ENCODE measurements at places on chromosomes 11 and 22.
A peak's percentile ranks its signal among the peaks of the same experiment; 100 is the strongest.

- DNase-seq, result no peak
These were observed 729 bp downstream of the IL17RA start for GRCh38 chr22:17085277-17086181.

GRCh38 chr11:47289856-47290255 is 19.9 kb downstream of the MADD start:
- DNase-seq, result no peak

DNA sequence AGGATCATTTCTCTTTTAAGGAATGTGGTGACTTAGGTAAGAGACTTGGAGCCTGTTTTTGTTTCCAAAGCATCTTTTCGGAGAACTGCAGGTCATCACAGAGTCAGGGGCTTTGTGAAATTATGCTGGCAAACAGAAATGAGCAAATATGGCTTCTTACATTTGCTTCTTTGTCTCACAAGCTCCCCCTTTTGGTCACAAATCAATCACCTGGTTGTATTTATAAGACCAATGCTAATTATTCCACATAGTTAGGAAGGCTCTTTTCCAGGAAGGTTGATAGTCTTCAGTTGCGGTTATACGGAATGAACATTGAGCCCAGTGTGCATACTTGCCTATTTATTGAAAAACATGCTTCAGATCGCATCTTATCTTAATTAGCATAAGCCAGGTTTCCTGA is 34.6 kb upstream of the CEP126 start:
- no peak for DNase-seq

DNA sequence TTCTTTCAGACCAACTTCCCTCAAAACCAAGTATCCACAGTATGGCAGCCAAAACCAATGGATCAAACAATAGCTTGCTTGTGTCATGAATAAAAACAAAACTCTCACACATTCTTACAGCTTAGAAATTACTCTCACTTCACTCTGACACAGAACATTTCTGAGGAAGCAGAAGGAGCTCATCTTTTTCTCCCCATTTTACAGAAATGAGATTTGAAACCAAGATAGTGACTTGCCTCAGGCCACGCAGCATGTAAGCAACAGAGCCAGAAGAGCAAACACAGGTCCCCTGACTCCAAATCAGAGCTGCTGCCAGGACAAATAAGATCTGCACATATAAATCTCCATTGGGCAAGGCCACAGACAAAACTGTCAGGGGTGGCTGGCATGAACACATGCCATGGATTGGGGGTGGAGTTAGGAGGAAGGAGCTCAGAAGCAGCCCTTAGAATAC is 64.8 kb downstream of the RAB30 start:
- DNase-seq, result no peak

- no peak for DNase-seq
These were observed 39.7 kb downstream of the NECTIN1 start for GRCh38 chr11:119689302-119689701.

DNA sequence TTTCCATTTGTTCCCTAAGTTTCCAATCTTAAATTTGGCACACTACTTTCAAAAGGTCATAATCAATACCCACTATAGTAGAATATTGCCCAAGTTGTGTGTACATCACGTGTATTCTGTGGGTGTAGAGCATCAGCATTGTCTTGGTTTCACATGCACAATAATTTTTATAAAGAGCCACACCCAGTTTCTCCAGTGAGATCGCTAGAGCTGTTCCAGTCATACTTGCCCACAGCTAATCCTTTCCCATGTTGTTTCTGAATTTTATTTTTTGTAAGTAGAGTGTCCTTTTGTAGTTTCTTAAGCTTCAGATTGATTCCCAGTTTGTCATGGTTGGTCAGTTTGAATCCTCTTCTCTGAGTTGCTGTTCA is 13.7 kb downstream of the FAM118B start:
- DNase-seq, result no peak

GRCh38 chr22:27729246-27729645 is 72.3 kb downstream of the MN1 start:
- no peak for DNase-seq

- DNase-seq, result peak; percentile 54
These were observed 15.0 kb downstream of the RHOD start for GRCh38 chr11:67071420-67072284.

DNA sequence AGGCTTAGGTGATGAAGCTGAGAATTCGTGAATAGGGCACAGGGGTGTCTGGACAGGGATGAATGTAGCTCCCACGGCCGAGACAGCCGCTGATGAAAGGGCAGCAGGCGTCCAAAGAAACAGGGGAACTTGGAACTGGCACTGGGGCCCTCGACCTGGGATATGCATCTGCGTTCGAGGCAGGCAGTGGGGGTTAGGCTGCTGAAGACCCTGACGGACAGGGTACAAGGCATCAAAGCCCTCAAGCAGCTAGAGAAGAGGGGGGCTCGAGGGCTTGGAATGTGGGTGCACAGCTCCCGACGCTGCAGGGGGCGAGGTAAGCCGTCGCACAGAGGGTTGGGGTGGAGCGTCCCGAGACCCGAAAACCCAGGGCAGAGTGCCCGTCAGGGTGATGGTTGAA is 6.9 kb upstream of the SYT8 start:
- DNase-seq, result no peak

DNA sequence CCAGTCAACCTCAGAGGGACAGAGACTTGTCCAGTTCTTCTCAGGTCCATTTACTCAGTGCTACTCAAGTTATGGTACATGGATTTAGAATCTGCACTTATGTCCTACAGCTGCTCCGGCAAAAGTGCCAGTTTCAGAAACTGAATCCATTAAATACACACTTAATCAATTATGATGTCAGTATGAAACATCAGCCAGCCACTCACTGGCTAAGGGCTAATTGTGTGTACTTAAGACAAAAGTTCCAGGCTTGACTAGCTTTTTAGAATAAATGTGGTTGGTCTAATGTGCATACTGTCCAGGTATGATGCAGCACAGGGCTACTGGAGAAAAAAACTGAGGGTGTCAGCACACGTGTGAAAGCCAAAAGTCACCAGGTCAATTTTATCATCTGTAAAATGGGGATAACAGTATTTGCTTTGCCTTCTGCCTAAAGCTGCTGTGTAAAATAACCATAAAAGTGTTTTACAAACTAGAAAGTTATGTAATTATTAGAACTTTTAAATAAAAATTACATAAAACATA is 55.4 kb upstream of the CYP2D6 start:
- DNase-seq, result no peak

DNA sequence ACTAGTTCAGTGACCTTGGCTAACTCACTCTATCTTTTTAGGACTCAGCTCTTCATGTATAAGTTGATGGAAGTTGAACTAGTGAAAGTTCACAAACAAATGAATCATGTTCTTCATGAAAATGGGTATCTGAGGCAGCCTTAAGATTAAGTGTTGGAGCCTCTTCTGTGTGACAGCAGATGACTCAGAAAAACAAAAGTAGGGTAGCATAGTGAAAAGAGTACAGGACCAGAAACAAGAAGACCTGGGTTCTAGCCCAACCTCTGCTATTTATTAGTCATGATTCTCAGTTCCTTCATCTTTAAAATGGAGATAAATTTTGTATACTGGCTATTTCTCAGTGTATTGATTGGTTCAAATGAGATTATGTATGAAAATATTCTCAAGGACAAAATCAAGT is 60.2 kb downstream of the USP35 start:
- no peak for DNase-seq

DNA sequence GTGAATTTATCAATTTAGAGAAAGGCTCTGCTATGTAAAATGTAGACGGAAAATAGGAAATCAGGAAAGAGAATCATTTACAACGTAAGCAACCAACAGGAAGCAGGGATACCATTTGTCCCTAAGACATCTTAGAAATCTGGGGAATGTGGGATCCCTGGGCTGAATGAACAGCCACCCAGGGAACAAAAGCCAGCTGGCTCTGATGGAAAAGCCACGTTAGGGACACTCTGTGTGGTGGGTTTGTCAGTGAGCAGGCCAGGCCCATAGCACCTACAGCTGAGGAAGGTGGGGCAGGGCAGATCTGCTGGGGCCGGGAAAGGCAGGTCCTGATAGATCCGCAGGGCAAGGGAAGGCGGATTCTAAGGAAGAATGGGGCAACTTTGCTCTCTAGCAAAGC is 87.1 kb upstream of the CSNK2A3 start:
- DNase-seq, result no peak

GRCh38 chr11:27535103-27535502 is 28.5 kb upstream of the LIN7C start:
- DNase-seq, result no peak

DNA sequence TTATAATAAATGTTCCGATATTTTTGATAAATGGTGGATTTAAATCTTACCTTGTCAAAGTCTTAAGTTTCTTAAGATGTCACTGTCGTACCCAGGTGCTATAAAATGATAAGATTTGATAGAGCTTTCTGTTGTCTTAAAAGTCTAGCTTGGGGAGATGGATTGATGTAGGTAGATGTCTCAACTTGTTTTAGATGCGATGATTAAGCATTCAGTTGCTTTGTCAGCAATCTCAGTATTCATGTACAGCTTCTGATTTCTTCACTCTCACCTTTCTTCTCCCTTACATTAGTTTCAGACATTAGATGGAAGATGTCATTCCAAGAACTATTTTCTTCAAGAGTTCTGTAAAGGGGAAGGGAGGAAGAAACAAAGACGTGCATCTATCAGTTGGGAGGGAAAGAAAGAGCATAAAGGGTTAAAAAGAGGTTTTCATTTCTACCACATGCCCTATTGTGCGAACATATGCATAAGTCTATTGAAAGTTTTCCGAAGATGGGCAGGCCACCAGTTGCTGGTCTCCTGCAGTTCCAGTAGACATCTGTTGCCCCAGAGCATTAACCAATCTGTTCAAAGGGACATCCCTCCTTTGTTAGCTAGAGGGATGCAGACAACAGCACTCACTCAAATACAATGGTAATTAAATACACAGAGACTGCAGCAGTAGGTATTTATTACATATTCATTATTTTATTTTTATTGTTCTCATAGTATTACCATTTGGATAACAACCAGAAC is 38.4 kb downstream of the ZC3H12C start:
- DNase-seq, result no peak

DNA sequence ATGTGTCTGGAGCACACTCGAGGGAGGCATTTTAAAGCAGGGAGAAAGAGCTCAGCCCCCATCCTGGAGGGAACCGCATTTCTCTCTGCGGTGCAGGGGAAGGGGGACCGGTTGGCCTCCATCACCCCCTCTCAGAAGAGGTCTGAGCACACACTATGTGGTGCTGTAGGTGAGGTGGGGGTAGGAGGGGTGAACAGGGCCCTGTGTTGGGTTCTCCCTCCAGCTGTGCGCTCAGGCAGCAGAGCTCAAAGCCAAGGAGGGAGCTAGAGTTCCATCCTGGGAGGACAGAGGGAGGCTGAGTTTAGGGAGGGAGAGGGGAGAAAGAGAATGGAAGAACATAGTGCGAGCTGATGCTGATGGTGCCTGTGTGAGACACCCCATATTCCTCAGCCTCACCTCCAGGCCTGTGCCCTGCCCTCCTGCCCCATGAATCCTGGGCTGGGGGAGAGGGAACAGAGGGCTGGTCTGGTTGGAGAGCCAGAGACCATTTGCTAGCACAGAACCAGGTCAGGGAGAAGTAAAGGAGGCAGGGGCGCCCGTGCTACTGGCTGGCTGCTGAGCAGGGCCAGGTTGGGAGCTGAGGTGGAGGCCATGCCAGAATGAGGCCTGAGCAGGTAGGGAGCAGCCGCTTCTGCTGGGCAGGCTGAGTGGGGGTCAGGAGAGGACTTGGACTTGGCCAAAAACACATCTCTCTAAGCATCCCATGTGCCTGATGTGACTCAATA is 43.7 kb downstream of the ALX4 start:
- no peak for DNase-seq

GRCh38 chr22:35921044-35921443 is 107.6 kb downstream of the RBFOX2 start:
- no peak for DNase-seq

DNA sequence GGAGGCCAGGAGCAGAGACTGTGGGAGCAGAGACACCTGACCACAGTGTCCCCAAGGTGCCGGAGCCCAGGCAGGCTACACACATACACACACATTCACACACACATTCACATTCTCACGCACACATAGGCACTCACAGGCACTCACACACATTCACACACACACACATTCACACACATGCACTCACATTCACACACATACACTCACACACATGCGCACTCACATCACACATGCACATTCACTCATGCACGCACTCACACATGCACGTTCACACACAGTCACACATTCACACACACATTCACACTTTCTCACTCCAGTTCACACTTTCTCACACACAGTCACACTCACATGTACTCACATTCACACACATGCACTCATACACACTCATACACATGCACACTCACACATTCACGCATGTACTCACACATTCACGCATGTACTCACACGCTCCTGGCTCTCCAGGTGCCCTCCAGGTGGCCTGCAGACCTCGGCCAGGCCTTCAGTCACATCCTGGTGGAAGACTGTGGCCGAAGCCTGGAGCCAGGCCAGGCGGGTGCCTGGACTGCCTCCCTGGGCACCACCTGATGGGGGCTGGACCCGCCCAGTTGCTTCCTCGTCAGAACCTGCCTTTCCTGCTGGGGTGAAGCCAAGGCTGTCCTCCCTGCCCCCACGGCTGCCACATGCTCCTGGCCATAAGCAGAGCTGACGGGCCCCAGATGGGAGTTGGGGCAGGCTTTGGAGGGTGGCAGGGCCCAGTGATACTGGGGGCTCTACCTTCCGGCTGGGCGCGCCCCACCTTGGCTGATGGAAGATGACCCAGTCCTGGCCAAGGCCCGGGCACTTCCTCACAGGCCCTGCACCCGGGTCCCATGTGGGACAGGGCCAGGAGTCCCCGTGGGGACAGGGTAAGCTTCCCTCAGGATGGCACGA is 89.5 kb downstream of the WNT7B start:
- no peak for DNase-seq

GRCh38 chr11:32139896-32140520 is 49.1 kb downstream of the RCN1 start:
- no peak for DNase-seq

DNA sequence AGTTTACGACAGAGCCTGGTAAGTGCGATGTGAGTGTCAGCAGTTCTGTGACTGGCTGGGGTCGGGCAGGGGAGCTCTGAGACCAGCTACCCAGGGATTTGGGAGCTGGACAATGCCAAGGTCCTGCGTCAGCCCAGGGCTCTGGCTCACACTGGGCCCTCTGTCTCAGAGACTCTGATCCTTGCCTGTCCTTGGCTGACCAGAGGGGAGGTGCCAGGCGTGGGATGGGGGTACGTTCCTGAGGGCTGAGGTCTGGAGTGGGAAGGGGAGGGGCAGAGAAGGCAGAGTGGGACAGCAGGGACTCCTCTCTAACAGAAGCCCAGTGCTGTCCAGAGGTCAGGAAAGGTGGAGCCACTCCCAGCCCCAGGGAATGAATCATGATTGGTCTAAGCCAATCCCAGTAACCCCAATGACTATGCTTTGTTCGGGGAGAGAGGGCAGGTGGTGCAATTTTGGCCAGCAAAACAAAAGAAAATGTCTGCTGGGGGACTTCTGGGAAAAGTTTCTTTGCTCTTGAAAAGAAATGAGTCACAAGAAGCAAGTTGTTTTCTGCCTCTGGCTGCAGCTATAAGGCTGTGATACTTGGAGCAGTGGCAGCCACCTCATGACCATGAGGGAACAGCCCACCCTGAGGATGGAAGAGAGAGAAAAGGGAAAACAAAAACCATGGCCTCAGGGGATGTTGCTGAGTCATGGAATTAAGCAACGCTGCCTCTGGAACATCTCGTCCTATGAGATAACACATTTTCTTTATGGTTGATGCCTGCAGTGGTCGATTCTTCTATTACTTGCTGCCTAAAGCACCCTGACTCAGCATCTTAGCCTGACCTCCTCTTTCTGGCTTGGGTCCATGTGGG is 108.3 kb downstream of the CHST1 start:
- DNase-seq, result no peak

GRCh38 chr11:33701302-33702230 is 940 bp upstream of the C11orf91 start:
- DNase-seq, result no peak

GRCh38 chr11:487571-488021 is 19.4 kb downstream of the RNH1 start:
- no peak for DNase-seq

All from stimulated activated CD8-positive, alpha-beta memory T cell treated with anti-CD3 and anti-CD28 coated beads, Interleukin-4, amount 100 ng/mL, for 1 hour (primary cell).